ENCODE measurements at places on chromosomes 1 and 21.
A peak's percentile ranks its signal among the peaks of the same experiment; 100 is the strongest.

DNA sequence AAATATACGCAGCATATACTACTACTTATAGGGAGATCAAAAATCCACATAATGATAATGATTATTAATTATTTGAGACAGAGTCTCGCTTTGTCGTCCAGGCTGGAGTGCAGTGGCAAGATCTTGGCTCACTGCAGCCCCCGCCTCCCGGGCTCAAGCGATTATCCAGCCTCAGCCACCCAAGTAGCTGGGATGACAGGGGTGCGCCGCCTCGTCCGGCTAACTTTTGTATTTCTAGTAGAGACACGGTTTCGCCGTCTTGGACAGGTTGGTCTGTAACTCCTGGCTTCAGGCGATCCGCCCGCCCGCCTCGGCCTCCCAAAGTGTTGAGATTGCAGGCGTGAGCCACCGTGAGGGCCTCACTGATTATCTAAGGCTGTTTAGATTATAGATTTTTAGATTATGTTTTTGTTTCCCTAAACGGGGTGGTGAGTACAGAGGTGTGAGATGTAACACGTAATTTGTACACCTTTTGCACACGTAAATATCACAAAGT lies 548 bp upstream of the SLC25A33 start:
- peak; percentile 18 for DNase-seq

GRCh38 chr1:116286541-116286971 lies 86.5 kb upstream of the ATP1A1 start:
- no peak for DNase-seq

- DNase-seq, result no peak
Measured at GRCh38 chr1:210777914-210778313, 356.0 kb downstream of the KCNH1 start.

GRCh38 chr1:153941826-153942725 lies 4.4 kb downstream of the DENND4B start:
- DNase-seq, result no peak

GRCh38 chr1:23995431-23995837 lies 15.3 kb upstream of the SRSF10 start:
- no peak for DNase-seq

GRCh38 chr1:60562740-60563139 lies 489.2 kb upstream of the C1orf87 start:
- no peak for DNase-seq

DNA sequence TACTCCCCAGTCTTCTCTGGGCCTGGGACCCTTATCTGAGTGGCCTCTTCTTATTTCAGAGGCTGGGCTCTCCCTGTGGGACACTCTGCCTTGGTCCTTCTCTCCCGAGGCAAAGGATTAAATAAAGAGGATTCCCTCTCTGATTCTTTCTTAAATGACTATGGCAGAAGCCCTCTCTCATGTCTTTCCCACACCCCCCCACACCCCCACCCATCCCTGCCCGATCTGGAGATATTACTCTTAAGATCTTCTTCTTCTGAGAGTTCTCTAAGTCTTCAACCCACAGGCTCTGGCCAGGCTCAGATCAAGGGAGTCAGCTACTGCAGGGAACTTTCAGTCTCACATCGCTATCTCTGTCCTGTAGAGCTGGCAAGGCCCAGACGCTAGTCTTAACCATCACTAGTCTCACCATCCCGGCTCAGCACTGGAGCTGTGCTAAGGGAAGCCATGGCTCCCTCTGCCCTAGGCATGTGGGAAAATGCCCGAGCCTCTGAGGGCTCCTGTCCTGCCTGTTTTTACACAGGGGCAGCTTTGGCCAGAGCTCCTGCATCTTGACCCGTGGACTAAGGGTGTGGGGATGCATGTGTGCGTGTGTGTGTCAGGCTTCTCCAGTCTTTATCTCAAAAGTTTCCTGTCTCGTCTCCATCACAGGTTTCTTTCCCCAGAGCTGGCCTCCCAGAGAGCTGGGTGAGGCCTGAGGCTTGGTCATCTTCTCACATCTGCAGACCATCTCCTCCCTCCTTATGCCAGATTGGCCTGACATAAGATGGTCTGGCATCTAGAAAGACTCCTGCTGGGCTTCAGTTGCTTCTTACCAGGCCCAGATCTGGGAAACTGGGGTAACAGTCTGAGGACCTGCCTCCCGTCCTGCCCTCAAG lies 36.7 kb downstream of the LGR6 start:
- DNase-seq, result no peak

- no peak for DNase-seq
Measured at GRCh38 chr1:238606896-238607295, 716.2 kb upstream of the ZP4 start.

- no peak for DNase-seq
Measured at GRCh38 chr1:95660736-95661135, 426.7 kb downstream of the RWDD3 start.

GRCh38 chr1:62417351-62417999 lies 19.4 kb upstream of the USP1 start:
- no peak for DNase-seq

- DNase-seq, result no peak
Measured at GRCh38 chr1:110645821-110646735, 28.7 kb downstream of the KCNA3 start.

- no peak for DNase-seq
Measured at GRCh38 chr1:152024223-152024622, 12.6 kb downstream of the S100A11 start.

GRCh38 chr1:97938285-97938642 lies 17.4 kb upstream of the DPYD start:
- no peak for DNase-seq

GRCh38 chr1:212109728-212110127 lies 74.2 kb downstream of the DTL start:
- no peak for DNase-seq

- DNase-seq, result no peak
Measured at GRCh38 chr1:21775985-21776562, 6.9 kb downstream of the USP48 start.

- DNase-seq, result no peak
Measured at GRCh38 chr1:180096584-180097325, 57.9 kb upstream of the QSOX1 start.

- DNase-seq, result no peak
Measured at GRCh38 chr1:8394456-8395321, 76.8 kb downstream of the SLC45A1 start.

- no peak for DNase-seq
Measured at GRCh38 chr1:194474701-194475100, 1288.3 kb upstream of the B3GALT2 start.

All from nephron progenitor cell (in vitro differentiated cells).